Stimulated activated CD4-positive, alpha-beta T cell treated with anti-CD3 and anti-CD28 coated beads, Interleukin-1b, Interleukin-23, amount 100 ng/mL, for 1 hour (primary cell): ENCODE measurements at places on chromosomes 5 and 9.

DNA sequence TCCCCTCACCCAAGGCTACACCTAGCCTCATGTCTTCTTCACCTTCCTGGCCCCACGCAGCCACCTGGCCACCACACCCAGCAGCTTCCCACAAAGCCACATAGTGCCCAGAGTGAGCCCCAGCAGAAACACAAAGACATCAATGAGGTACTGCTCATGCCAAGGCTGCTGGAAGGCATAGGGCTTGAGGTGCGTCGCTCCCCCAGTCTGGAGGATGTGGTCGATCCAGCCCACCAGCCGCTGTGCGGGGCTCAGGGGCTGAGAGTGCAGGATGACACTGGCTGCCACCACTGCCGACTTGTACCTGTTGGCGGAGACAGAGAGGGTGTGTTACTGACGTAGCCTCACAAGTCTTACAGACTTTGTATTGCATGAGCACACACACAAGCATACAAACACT is 15.8 kb upstream of the CAPSL start:
- no peak for DNase-seq

GRCh38 chr9:134230092-134230941 is 66.0 kb upstream of the RNU6ATAC start:
- no peak for DNase-seq

DNA sequence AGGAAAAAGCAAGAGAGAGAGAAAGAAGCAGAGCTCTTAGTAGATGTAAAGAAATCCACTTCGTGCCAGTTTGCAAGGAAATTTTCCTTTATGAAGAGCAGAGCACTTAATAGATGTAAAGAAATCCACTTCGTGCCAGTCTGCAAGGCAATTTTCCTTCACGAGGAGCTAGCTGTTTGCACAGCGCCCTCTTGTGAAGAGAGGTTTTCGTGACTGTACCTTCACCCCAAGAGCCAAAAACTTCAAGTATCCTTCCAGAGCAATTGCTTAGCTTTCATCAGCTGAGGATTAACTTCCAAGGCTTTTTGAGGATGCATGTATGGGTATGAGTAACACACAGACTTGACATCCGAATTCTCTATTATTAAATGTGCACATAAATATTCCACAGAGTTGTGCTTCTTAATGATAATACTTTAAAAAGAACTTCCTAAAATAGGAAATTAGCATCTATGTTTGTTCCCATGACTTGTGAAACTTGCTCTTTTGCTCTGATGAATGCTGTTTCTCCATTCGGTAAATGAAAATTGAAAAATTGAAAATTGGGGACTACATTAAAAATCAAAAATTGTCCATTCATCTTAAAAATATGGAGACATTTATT is 525.6 kb downstream of the PDE4D start:
- DNase-seq: no peak

GRCh38 chr5:141356133-141356532 is 1.3 kb downstream of the PCDHGA4 start:
- no peak for DNase-seq

DNA sequence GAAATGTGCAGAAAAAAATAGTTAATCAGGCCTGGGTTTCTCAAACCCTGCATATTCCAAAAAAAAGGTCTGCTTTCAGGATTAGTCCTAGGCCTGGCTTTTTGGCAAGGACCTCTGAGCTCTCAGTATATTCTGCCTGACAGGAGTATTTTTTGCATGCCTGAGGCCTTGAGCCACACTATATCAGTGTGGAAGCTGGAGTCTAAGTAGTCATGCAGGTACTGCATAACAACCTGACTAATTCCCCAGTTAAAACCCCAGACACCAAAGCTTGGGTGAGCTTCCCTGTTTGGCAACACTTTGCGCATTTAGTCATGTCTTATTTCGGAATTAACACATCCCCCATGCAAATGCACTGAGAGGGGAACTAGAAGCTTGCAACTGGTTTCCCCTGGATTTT is 359.5 kb downstream of the CETN3 start:
- no peak for DNase-seq

GRCh38 chr5:61351733-61352132 is 19.7 kb downstream of the ZSWIM6 start:
- DNase-seq: no peak
